Esophagus mucosa (tissue), 1 donor: ENCODE measurements at places on chromosomes 16 and 17.

DNA sequence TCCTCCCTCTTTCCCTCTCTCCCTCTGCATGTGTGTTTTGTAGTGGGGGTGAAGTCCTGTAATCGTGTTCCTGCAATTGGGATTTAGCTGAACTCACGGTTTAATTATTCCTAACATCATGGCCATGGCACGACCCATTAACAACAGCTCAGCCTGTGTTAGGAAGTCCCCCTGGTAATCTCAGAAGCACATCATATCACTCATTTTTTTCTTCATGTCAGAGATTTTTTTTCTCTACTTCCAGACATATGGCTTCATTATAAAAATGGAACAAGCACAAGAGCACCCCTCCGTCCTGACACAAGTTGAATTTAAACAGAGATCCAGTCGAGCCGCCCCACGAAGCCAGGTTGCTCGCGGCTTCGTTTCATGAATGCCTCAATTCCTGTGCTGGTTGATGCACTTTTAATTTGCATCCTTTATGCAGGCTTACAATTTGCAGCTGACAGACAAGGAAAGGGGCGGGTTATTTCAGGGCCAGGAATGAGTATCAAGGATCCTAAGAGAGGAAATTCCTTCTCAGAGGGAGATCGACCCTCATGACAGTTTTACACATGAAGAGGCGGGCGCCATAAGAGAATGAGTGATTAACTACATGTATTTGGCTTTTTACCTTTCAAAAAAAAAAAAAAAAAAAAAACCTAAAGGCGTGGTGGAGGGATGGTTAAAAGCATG is 192.9 kb downstream of the MAF start:
- no peak for ATAC-seq

- ATAC-seq, result no peak
These were observed 5.1 kb downstream of the MMD start for GRCh38 chr17:55416470-55417052.

DNA sequence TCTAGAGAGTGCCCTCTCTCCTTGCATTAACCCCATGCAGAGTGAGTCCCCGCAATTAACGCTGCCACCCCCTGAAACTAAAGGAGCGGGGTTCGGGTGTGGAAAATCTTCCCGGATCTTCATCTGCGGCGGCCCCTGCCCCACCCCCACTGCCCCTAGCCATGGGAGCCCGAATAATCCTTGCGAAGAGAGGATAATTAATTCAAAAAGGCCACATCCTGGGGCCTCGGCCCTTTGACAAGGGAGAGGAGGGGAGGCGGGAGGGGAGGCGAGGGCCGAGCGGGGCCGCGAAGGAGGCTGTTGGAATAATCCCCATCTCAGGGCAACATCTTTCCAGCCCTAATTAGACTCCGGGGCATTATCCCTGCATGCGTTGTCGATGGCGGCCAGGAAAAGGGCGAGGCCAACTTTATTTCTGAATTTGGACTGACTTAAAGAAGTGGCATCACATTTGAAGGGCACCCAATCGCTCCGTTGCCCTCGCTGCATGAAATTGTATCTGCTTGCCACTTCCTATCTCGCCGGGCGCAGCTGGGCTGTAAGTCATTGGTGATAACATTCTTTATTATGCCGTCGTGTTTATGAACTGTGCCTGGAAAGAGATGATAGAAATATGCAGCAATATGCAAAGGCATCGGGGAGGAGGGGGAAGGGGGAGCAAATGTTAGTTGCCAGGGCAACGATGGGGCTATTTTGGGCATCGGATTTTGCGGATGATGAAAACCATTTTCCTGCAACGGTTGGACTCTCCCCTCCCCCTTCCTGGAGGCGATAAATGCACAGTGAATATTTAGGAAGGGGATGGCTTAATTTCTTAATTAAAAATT is 387.1 kb upstream of the TNRC6C start:
- ATAC-seq, result no peak

GRCh38 chr17:81991684-81992305 is 14.4 kb downstream of the ASPSCR1 start:
- peak; percentile 88 for ATAC-seq

- ATAC-seq, result no peak
These were observed 957 bp downstream of the VPS25 start for GRCh38 chr17:42774066-42774745.

DNA sequence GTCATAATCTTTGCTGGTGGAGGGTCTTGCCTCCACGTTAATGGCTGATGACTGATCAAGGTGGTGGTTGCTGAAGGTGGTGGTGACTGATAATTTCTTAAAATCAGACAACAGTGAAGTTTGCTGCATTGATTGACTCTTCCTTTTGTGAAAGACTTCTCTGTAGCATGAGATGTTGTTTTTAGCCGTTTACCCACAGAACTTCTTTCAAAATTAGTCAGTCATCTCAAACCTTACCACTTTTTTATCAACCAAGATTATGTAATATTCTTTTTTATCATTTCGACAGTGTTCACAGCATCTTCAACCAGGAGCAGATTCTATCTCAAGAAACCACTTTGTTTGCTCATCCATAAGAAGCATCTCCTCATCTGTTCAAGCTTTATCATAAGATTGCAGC is 5.9 kb downstream of the UQCRC2 start:
- no peak for ATAC-seq

- no peak for ATAC-seq
These were observed 18.7 kb upstream of the SUPT4H1 start for GRCh38 chr17:58370716-58371115.

- ATAC-seq, result no peak
These were observed 5.7 kb downstream of the HS3ST3B1 start for GRCh38 chr17:14306596-14306995.

GRCh38 chr16:85146532-85146797 is 34.2 kb upstream of the CIBAR2 start:
- ATAC-seq, result no peak

GRCh38 chr17:59107306-59107670 is 608 bp upstream of the TRIM37 start:
- no peak for ATAC-seq

DNA sequence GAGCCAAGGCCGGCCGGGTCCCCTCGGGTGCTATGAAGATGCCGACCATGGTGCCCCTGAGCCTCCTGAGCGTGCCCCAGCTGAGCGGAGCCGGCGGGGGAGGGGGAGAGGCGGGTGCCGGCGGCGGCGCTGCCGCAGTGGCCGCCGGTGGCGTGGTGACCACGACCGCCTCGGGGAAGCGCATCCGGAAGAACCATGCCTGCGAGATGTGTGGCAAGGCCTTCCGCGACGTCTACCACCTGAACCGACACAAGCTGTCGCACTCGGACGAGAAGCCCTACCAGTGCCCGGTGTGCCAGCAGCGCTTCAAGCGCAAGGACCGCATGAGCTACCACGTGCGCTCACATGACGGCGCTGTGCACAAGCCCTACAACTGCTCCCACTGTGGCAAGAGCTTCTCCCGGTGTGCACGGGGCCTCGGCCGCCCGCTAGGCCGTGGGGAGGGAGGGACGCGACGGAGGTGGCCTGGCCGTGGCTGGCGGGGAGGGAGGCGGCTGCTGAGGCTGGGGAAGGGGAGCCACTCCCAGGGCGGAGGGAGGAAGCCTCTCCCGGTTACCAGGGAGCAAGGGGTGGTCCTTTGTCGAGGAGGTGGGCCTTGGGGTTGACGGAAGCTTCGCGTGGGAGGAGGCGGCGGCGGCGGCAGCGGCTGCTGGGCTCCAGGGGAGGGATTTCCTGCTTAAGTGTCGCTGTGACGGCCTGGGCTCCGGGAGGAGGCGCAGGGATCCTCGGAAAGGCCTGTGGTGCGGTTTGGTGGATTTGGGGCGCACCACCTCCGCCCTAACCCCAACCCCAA is 1.3 kb downstream of the MAZ start:
- peak; percentile 48 for ATAC-seq

- no peak for ATAC-seq
These were observed 7.0 kb upstream of the MYH8 start for GRCh38 chr17:10428781-10429180.

DNA sequence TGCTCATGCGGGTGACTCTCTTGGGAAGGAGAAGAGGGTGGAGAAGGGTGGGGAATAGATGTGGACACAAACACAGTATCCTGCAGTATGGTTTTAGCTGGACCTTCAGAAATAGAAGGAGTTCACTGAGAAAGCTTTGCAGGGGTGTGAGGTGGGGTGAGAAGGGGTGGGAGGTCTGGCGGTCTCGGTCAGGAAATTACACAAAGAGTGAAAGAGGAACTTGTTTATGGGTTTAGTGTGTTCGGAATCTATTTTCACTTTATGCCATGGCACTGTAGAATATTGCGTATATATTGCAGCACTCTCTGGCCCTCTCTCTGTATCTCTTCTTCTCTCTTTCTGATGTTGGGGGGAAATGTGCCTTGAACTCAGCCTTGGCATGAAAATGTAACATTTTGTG is 148.2 kb upstream of the GOT2 start:
- no peak for ATAC-seq

DNA sequence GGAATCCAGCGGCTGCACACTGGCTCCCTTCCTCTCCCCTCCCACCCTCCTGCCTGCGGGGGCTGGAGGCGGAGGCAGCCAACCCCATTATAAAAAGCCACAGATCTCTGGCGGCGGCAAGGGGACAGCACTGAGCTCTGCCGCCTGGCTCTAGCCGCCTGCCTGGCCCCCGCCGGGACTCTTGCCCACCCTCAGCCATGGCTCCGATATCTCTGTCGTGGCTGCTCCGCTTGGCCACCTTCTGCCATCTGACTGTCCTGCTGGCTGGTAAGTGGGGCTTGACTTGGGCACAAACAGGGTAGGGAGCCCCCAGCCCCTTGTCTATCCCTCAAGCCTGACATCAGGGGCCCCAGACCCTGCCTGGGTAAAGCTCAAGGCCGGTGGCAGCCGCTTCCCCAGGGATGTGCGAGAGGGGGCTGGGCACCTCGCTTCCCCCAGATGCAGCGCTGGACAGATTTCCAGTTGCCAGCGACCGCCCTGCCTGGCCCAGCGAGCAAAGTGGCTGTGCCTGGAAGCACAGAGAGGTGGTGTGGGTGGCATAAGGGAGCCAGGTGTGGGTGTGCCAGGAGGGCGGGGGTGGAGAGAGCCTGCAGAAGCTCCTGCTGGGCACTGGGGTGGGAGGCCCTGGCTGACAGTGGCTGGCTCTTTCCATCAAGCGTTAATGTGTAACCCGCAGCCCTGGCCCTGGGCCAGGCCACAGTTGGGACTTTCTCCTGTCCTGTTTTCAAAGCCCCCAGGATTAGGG is at the start of gene CX3CL1:
Gene CX3CL1 (plus strand): TSS at position 119 of the 745 bp plus-strand sequence. CDS start 79 bp downstream, at position 198.
- peak; percentile 41 for ATAC-seq

GRCh38 chr17:44353672-44354331 is 8.7 kb downstream of the GRN start:
- ATAC-seq, result peak; percentile 4

- no peak for ATAC-seq
These were observed 415 bp downstream of the XYLT1 start for GRCh38 chr16:17470182-17470907.

DNA sequence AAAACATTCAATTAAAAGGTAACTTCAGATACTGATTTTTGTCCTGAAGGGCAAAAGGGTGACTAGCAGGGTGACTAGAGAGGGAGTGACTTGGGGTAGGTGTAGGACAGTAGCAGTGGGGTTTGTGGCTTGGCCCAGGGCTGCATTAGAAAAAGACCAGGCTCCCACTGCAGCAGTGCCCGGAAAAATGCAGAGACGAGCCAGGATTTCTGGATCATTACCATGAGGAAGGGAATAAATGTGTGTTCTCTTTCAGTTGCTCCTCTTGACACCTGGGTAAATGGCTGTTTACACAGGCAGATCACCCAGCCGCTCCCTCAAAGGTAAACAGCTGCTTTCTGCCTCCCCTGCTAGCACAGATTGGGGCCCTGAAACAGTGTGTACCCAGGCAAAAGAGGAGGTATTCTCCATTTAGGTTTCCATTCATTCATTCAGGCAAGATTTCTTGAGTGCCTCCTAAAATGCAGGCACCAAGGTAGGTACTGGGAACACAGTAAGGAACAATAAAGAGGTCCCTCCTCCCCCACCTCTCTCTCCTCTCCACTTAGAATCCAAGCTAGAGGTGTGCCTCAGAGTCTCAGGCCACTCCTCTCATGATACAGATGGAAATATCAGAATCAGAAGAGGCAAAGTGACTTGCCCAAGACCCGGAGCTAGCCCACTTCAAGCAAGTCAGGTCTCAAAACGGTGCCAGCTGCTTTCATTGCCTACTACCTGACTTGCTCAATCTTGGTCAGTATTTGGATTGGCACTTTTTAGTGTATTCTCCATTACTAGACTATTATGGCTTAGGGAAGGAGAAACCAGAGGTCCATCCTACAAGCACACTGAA is 15.2 kb upstream of the TOX3 start:
- ATAC-seq, result no peak

DNA sequence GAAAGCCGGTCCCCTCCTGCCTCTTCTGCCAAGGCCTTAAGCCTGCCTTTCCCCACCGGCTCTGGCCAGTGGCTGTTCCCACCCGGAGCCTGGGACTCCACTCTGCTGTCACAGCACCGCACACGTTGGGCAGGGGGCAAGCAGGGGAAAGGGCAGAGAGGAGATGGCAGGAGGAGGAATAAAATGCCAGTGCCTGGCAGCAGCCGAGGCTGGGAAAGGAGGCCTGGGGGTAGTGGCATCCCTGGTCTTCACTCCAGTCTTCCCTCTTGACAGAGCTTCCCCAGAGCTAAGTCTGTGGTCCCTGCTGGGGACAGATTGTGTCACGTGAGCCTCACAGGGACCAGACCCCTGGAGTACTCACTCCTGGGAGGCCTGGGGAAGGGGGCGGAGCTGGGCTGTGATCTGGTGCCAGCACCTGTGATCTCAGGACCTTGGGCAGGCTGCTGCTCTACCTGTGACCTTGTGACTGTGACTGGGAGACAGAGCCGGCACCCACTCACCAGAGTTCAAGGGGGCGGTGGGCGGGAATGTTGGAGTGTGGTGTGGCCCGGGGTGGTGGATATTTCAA is 97.2 kb upstream of the GSE1 start:
- no peak for ATAC-seq

DNA sequence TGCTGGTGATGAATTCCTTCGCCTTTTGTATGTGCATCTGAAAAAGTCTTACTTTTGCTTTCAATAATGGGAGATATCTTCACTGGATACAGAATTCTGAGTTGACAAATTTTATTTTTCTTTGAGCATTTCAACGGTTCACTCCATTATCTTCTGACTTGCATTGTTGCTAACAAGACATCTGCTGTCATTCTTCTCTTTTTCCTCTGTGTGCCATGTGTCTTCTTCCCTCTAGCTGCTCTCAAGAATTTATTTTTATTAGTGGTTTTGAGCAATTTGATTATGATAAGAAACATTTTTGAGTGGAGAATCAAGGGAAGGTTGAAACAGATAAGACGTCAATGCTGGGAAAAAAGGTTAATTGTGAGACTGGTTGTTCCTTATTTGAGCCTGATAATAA is 471.8 kb downstream of the CDH13 start:
- no peak for ATAC-seq

- peak; percentile 10 for ATAC-seq
These were observed 17.1 kb upstream of the CRK start for GRCh38 chr17:1473170-1473569.
